ENCODE measurements at places on chromosomes 4 and X.

DNA sequence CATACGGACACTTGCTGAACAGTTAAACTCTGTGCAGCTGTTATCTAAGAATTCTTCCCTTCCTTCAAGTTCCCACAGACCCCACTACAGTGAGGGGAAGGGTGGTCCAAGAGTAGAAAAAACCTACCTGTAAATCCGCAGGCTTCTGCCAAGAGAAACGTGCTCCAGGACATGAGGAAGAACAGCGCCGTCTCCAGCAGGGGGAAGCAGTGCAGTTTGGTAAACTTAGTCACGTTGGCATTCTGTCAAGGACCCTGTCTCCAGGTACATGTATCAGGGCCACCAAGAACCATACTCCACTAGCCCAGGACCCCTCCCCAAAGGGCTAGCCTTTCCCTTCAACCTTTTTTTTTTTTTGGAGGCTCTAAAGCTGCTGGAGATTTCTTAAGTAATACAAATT is 79.9 kb downstream of the CHST7 start:
- DNase-seq: no peak

DNA sequence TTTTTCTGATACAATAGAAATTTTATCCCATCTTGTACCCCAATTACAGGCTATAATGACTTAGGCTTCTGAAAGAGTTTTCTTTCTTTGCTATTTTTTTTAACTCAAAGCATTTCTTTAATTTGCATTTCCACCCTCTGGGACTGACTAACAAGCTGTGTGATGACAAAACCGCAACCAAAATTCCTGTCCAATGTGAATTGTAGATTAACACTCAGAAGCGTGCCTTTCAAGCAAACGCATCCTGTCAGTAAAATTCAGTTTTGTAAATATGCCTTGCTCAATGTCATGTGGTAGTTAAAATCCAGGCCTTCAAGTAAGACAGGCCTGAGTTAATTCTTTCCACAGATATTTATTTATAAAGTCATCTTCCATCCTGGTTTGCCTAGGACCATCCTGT is 50.3 kb downstream of the STK32B start:
- no peak for DNase-seq

DNA sequence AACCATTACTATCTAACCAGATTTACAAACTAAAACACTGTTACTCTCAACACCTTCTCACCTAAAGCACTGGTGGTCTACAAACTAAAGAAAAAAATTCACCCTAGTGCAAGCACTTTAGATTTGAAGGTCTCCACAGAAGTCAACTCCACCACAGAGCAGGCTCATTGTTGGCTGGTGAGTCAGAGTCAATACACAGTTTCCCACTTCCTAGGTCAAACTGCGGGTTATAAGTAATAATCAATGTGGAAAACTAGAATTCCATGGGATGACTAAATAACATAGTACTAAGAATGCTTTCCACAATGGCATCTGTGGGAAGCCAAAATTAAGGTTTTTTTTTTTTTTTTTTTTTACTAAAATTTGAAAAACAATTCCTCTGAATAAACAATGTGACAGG is 191.8 kb downstream of the PDGFC start:
- no peak for DNase-seq

- no peak for DNase-seq
Measured at GRCh38 chrX:31522760-31523159, 450.9 kb upstream of the FTHL17 start.

GRCh38 chr4:155578726-155579370 is 87.8 kb upstream of the GUCY1A1 start:
- DNase-seq: no peak

DNA sequence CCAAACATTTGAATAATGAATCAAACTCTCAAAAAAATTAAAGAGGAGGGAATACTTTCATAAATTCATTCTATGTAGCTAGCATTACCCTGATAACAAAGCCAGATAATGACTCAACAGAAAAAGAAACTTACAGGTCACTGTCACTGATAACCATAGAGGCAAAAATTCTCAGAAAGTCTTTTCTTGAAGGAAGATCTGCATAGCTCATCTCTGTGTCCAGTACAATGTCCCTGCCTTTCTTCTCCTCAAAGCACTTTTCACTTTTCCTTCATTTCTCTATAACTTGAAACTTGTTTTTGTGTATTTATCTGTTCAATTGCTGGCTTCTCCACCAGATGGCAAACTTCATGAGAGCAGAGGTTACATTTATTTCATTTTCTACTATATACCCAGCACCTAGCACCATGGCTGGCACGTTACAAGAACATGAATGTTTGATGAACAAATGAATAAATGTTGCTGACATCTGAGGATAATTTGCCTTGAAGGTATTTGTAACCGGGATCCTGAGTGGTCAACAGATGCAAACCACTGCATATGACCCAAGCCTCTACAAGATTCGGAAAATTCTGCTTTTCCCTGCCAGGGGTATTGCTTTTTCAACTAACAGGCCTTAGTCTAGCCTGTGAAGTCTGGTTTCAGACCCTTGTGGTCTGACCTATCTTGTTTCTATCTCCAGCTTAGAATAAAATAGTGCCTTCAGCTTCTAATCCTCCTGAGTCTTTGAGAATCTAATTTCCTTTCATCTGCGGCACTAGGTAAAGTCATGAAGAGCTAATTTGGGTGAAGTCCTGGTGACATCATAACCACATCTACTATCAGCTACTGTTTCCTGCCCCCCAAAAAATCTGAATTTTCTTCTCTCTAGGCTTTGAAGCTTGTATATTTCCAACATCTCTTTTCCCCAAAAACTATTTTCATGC is 52.5 kb upstream of the ANTXR2 start:
- peak; percentile 29 for DNase-seq

GRCh38 chr4:150970685-150971151 is 44.4 kb downstream of the LRBA start:
- DNase-seq: no peak

- DNase-seq: no peak
Measured at GRCh38 chr4:609400-610050, 15.8 kb upstream of the PDE6B start.

- no peak for DNase-seq
Measured at GRCh38 chr4:175961604-175962003, 104.0 kb upstream of the WDR17 start.

GRCh38 chr4:145909281-145909715 is 29.3 kb downstream of the ZNF827 start:
- no peak for DNase-seq

DNA sequence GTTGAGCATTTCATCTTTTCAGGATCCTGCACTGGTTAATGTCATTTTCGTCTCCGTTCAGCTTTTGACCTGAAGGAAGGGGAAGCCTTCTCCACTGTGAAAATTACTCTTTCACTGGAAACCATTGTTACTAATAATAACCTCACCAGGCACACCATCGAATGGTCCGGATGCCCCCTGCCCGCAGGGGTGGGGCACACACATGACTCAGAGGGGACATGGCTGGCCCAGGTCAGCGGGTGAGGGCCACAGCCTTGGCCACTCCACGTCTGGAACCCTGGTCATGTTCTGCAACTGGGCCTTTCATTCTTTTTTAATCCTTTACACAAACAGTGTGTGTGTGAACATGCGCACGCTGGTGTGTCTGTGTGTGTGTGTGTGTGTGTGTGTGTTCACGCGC is 191.8 kb downstream of the BCOR start:
- no peak for DNase-seq

DNA sequence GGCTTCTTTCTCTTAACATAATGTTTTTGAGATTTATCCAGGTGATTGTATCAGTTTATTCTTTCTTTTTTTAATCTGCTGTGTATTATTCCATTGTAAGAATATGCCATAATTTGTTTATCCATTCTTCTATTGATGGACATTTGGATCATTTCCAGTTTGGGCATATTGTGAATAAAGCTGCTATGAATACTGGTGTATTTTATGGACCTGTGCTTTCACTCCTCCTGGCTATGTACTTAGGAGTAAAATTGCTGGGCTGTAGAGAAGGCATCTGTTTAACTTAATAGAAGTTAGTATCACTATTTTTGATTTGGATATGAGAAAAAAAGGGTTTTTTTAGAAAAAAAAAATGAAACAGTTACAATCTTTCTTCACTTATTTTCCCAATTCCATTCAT is 50.0 kb upstream of the FAM9C start:
- no peak for DNase-seq

GRCh38 chrX:46268412-46268811 is 276.8 kb downstream of the ZNF674 start:
- DNase-seq: no peak

- DNase-seq: no peak
Measured at GRCh38 chr4:123236606-123237005, 160.0 kb upstream of the SPRY1 start.

DNA sequence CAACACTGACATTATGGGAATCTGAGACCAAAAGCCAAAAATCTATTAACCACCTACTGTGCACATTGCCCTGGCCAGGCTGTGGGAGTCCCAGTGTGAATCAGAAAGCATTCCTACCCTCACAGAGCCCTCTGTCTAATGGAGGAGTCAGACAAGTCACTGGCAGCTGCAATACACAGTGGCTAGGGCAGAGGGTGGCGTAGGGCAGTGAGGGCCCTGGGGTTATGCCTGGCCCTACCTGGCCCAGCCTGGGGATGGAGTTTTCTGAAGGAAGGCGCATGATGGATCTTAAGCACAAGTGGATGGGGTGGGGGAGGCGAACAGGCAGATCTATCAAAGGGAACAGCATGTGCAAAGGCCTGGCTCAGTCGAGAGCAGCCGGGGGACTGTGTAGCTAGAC is 10.8 kb downstream of the JAKMIP1 start:
- DNase-seq: no peak

DNA sequence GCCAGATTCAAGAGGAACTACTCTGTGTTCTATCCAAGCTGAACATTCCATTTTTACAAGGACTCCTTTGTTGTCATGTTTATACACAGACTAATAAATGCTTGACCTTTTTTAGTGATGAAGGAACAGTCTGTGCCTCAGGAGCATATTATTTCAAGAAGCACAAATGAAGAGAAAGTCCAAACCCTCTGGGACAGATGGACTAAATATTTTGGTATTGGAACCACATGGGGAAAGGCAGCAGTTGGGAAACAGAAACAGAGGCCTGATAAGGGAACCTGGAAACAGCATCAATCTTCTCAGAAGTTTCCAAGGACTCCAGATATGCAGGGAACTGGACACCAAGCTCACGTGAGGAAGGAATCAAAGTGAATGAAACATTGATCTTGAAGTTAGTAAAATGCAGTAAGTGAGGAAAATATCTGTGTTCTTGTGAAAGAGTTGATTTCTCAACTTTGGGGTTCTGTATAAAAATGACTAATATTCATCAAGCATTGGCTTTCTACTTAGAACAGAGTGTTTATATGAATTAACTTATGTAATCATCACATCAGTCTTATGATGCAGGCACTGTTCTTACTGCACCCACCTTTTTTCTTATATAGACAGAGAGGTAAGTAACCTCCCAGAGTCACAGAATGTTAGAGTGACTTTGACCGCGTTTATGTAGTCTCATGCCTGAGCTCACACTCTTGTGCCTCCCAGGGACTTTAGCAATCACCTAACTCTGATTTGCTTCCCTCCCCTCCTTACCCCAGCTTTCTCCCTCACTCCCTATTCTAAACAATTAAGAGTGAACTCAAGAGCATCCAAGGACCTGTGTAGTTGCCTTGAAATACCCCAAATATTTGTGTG is 148.9 kb upstream of the JADE1 start:
- DNase-seq: no peak

GRCh38 chr4:165248102-165248501 is 40.7 kb downstream of the KLHL2 start:
- no peak for DNase-seq

DNA sequence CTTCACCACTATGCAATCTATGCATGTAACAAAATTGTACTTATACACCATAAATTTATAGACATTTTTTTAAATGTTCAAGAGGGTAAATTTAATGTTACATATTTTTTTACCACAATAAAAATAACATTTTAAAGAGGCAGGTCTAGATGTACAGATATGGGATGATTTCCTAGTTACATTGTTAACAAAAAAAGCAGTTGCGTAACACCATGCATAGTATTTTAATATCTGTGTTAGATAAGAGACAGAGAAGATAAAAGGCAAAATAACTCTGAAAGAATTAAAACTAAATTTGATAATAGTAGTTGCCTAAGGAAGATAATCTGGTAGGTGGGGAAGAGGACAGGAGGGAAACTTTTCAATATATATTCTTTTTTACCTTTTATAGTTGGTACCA is 9.1 kb upstream of the ATRX start:
- no peak for DNase-seq

- no peak for DNase-seq
Measured at GRCh38 chrX:102739657-102740056, 19.1 kb downstream of the GPRASP3 start.

DNA sequence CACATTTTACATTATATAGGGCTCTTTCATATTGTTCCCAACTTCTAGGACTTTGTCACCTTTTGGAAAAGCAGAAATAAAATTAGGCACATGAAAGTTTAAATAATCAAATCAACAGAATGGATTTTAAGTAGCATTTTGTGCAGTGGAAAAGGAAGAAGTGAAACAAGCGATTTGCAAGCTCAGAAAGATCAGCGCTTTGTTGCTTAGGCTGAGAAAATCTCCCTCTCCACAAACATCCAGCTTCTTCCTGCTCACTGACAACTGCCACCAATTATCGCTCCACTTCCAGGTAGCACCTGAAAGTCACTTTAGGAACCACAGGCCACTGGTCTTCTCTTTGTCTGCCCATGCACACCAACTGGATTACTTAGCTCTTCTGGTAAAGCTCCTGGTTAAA is 2.0 kb upstream of the PDK3 start:
- no peak for DNase-seq

- DNase-seq: peak; percentile 72
Measured at GRCh38 chr4:40316782-40317635, 18.1 kb upstream of the CHRNA9 start.

DNA sequence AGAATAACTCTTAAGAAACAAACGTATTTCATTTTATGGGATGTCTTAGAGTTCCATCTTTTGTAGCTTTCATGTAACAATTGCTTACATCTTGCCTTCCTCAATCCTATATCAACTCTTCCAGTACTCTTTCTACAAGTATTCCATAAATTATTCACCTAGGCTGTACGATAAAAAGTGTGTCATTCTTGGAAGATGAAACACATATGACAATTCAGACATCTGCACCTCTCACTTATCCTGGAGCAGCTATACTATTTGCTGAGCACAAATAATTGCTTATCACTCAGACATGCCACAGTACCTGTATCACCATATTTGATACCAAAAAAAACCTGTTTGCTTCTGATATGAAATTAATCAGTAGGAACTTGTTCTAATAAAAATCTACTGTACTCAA is 1.0 kb downstream of the POF1B start:
- no peak for DNase-seq

- DNase-seq: no peak
Measured at GRCh38 chr4:174935607-174936006, 17.4 kb downstream of the ADAM29 start.

GRCh38 chr4:163665521-163666331 is 171.2 kb downstream of the TMA16 start:
- DNase-seq: no peak

All from smooth muscle cell of the brain vasculature (primary cell).